Stimulated activated CD4-positive, alpha-beta T cell treated with anti-CD3 and anti-CD28 coated beads, Interleukin-1b, Interleukin-23, amount 100 ng/mL, for 1 hour (primary cell): ENCODE measurements at places on chromosomes 16 and 17.

- DNase-seq = no peak
These were observed 89.3 kb downstream of the VMP1 start for GRCh38 chr17:59796785-59797205.

DNA sequence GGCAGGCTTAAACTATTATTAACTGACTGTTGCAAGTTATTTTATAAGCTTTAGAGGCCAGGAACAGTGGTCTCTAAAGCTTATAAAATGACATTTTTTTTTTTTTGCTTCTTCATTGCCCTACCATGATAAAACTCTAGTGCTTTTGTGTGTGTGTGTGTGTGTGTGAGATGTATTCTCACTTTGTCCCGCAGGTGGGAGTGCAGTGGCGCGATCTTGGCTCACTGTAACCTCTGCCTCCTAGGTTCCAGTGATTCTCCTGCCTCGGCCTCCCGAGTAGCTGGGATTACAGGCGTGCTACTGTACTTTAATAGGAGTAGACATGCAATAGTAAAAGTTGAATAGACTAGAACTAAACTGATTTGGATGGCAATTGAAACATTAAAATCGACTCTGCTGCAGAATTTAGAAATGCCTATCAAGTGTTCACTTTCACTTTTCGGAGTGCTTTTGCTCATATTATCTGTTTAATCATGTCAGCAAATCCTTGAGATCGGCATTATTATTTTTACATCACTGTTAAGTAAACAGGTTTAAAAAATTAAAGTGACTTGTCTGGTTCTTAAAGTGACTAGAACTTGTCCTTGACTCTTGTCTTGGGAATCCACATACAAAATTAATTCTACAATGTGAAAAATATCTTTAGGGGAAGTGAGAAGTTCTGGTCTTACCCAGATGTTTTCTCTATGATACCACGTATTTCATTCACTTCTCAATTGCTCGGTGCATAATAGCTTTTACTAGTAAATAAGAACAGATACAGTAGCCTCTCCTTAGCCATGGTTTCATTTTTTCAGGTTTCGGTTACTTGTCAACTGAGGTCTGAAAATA is 8.4 kb upstream of the PCTP start:
- no peak for DNase-seq

DNA sequence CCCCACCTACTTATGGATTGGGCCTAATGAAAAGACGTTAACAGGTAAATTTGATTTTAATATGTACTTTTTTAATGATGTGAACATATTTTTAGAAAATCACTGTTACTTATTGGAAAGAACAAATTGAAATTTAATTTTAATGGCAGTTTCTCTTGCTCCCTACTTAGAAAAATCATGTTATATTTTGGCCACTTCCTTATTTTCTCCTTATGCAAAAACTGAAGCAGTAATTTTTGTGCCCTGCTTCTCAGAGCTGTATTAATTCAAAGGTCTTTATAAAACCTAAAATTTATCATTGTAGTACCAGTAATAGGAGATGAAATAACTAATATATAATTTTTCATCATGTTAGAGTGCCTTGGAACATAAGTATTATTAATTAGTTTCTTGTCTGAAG is 2.8 kb downstream of the ZPBP2 start:
- DNase-seq = no peak

- no peak for DNase-seq
These were observed 7.9 kb downstream of the NAT9 start for GRCh38 chr17:74768069-74768762.

- no peak for DNase-seq
These were observed 18.6 kb upstream of the SPN start for GRCh38 chr16:29644338-29644857.

GRCh38 chr17:37551788-37552187 is 57.4 kb downstream of the SYNRG start:
- DNase-seq = no peak

GRCh38 chr16:54015147-54015546 is 271.4 kb downstream of the IRX3 start:
- no peak for DNase-seq

DNA sequence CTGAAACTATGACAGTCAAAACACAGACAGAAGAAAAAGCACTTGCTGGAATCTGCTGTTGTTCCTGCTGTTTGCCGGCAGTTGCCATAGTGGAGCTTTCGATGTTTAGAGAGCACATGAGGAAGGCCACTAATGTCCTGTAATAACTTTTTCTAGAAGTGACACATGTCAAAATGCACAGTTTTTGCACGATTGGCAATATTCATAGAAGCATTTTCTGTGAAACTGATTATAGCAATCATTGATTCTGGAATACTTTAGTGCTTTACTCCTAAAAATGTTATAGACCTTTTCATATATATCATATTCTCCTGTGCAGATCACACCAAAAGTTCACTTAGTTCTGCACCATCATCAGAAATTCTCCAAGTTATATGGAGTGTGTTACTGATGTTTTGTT is 407.0 kb upstream of the SOX9 start:
- DNase-seq = no peak

DNA sequence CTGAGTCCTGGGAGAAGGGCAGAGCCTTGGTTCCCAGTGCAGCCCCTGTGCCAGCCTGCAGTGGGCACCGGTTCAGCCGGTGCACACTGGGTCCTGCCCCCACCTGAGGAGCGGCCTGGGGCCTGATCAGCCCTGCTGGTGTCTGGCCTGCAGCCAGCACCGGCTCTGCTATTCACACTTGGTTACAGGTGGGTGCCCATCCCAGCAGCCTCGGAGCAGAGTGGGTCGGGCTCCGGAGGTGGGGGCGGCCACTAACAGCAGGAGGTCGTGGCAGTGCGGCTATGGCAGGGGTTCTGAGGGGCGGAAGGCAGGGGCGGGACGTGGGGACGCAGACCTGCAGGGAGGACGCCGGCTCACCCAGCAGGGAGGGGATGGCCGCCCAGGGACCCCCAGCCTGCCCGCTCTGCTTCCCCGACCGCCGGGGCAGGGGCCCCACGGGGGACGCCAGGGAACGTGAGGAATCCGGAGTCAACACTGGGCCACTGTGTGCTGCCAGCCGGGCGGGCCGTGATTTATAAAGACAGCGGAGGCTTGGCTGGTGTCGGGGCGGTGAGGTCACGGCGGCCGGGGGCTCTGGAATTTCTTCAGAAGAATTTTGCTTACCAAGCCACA is 20.3 kb downstream of the METRNL start:
- no peak for DNase-seq

DNA sequence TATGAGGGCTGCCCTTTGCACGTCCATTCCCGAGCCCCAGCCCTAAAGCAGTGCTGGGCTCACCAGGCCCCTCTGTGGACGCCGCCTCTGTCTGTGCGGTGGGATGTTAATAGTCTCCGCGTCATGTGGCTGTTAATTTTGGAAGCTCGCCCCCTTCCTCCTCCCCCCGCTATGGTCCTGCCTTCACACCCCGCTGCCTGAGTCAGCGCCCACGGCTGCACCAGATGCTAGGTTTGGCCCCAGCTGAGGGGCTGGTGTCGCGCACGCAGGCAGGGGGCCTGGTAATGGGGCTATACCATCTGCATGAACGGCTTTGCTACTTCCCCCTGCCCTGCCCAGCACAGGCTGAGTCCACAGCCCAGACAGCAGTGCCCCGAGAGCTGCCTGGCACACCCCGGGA is 4.1 kb upstream of the SSTR5 start:
- DNase-seq = no peak

DNA sequence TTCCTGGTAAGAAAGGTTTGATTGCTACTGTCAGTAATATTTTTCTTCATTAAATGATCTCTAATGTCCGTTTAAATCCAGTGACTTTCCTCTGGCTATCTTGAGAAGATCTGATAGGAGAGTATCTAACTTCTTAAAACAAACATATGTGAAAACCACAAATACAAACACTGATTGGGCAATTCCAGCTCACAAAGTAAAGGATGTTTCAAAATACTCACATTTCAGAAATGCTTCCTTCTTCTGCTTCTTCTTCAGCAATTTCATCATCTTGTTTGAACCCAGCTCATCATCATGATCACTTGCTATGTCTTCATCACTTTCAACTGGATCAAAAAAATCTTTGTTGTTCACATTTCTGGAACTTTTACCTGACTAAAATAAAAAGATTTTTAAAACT is 64.3 kb upstream of the RBL2 start:
- DNase-seq = no peak

- DNase-seq = no peak
These were observed 1.4 kb upstream of the ST6GALNAC1 start for GRCh38 chr17:76644995-76645394.

GRCh38 chr16:77220427-77220826 is 21.2 kb downstream of the SYCE1L start:
- DNase-seq = no peak

DNA sequence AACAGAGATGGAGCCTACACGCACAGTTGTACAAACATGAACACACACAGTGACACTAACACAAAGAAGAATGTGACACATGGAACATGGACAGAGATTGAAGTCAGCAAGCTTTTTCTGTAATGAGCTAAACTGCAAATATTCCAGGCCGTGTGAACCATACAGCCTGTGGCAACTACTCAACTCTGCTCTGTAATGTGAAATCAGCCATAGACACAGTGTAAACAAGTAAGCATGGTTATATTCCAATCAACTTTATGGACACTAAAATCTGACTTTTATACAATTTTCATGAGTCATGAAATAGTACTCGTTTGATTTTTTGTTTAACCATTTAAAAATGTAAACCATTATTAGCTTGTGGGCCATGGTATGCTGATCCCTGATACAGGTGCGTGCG is 120.2 kb downstream of the SMG6 start:
- DNase-seq = no peak

DNA sequence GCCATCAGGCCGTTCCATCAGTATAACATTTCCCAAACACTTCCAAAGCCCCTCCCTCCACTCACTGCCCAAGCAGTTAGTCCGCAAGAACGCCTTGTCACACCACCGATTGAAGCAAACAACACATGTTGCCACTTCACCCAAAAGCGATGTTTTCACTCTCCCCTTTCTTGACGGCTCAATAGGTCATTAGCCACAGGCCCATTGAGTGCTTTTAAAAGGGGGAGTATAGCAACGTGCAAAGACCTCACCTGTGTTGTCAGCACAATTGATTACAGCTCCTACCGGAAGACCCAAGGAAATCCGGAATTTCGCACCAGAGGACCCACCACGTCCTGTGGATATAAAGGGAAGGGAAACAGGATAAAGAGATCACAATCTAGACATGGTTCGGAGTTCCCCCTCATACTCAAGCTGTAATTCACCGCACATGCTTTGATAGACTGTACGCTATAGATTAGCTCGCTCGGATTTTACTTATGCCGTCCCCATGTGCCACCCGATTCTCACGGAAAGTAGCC is 690 bp downstream of the RPL23 start:
- DNase-seq = no peak

- no peak for DNase-seq
These were observed 518.2 kb upstream of the GOT2 start for GRCh38 chr16:59252317-59252716.

DNA sequence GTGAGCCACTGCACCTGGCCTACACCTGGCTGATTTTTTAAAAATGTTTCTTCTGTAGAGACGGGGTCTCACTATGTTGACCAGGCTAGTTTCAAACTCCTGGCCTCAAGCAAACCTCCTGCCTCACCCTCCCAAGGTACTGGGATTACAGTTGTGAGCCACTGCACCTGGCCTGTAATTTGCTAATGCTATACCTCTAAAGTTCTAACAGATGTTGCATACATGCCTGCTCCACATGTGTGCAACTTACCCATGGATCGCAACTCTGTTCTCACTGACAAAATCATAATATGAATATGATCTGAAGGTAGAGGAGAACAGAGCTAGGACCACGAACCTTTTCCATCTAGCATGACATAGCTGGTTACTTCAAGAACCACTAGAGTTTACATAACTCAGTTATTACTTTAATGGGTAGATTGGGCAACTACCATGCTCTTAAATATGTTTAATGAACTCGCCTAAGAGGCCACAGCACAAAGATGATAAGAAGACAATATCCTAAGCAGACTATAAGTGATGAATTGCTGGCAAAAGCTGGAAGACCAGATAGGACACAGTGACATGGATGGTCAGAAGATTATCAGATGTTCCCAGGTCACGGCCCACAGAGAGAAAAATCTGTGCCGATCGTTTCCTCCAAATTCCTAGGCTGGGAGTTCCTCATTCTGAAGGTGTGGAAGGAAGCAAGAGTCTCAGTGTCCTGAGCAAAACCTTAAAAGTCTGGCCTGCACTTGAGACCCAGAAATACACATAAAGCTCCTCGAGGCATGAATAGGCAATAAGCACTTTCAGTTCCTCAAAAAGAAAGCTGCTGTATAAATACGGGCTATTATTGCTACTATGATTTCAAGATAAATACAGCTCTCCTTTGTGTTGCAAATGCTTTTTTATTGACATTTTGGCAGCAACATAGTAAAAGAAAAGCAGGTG is 53.6 kb upstream of the ICAM2 start:
- DNase-seq = no peak

GRCh38 chr17:7590743-7591142 is 849 bp upstream of the SOX15 start:
- DNase-seq = no peak

GRCh38 chr17:12485361-12485906 is 180.3 kb upstream of the MYOCD start:
- no peak for DNase-seq

DNA sequence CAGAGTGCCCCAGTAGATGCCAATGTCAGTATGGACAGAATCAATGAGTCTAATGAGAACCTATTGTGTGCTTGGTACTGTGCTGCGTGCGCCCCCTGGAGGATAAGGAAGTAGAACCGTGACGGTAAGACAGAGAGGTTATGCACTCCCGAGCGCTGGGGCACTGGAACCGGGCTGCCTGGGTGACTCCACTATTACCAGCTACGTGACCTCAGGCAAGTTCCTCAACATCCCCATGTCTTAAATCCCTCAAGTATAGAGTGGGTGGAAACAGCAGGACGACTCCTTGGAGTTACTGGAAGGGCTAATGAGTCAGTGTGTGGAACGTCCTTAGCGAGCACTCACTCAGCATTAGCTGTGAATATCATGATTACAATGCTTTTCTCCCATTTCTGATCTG is 16.2 kb downstream of the CHST4 start:
- DNase-seq = no peak

DNA sequence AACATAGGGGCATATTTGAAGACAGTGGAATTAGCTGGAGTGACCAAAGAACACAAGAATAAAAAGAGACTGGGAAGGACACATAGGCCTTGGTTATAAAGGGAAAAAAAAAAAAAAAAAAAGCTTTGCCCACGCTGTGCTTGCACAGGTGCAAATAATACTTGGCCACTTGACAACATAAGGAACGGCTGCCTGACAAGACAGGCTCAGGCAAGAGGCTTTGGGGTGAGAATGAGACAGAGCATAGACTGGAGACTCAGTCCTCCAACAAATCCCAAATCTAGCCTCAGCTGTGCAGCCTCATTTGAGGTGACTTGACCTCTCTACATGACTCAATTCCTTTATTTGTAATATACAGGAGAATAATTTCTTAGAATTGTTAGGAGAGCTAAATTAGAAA is 332.8 kb upstream of the DYNLRB2 start:
- no peak for DNase-seq
